Bronchial epithelial cell (primary cell): ENCODE measurements at places on chromosomes 12 and 14.

- DNase-seq: peak; percentile 10
Observed at GRCh38 chr14:32200368-32201192, 1.3 kb upstream of the RNU6-7 start.

DNA sequence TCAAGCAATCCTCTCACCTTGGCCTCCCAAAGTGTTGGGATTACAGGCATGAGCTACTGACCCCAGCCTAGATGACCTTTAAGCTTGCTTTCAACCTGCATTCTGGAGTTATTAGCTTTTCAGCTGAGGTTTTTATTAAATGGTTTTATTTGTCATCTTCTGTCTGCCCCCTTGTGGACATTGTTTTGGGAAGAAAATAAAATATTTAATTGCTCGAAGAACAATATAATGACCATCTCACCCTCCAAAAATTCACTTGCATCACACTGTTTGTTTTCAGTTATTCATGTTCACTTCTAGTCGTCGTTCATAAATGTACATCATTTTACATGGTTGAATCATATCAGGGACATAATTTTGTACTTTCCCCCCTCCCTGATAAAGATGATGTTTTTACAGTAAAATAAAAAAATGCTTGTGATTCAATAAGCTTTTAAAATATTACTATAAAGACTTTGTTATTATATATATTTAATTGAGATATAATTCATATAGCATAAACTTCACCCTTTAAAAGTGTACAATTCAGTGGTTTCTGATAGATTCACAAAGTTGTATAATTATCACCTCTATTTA, 10.1 kb upstream of the SPATS2 start:
- DNase-seq: peak; percentile 67

DNA sequence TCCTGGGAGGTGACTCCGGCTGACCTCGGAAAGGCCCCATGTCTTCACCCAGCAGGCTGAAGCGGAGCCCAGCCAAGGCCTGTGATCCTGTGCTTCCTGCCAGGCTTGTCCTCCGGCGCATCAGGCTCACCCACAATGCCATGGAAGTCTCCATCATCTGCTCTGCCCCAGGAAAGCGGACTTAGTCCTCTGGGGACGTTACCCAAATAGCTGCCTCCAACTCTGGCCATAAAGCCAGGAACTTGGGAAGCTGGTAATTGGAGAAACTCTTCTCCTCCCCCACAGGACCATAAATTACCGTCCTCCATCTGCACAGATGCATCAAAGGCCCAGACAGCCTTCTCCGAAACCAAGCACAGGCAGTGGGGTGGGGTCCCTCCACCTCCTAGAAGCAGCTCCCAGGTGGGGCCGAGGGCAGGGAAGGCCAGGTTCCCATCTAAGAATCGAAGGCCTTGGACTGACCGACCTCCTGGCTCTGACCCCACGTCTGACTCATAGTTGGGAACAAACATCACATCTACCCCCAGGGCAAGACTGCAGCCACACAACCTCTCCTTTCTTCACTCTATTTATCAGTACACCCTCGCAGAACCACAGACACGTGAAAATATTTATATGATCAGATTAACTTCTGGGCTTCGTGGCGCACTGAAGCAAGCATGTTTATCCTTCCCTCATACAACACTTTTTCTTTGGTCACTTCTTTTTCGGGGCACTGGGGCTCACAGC, 56.4 kb downstream of the PITPNM2 start:
- peak; percentile 45 for DNase-seq

GRCh38 chr12:30630076-30630978, 65.3 kb downstream of the IPO8 start:
- DNase-seq: no peak

- DNase-seq: no peak
Observed at GRCh38 chr12:65937161-65937641, 112.9 kb downstream of the HMGA2 start.

- no peak for DNase-seq
Observed at GRCh38 chr14:49792618-49793017, 24.7 kb downstream of the KLHDC2 start.

- peak; percentile 46 for DNase-seq
Observed at GRCh38 chr12:112353393-112353792, 28.8 kb downstream of the HECTD4 start.

DNA sequence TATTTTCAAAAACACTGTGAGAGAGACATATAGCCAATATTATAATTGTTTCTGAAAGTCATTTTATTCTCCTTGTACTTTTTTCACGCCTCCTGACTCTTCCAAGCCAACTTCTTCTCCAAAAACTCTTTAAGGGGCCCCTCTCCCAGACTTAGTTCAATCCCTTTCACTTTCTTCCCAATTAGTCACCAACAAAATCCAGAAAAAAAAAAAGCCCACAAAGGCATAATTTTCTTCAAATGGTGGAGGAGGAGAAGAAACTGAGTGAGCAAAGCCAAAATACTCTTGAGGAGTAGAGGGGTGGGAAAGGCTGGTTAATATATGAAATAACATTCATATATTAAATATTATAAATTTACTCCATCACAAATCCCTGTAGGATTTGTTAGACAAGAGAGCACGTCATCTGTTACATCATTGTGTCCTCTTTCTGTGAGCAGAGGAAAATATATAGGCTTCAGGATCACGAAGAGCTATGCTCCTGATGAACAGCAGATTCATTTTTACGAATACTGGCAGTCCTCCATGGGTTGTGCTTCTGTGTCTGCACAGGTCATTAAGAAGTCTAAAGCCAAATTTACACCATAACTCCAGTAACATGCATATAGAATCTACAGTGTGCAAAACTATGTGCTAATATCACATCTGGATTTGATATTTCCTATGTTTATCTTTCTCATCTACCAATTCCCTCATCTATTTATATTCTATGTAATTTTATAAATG, 25.9 kb upstream of the NID2 start:
- DNase-seq: no peak

DNA sequence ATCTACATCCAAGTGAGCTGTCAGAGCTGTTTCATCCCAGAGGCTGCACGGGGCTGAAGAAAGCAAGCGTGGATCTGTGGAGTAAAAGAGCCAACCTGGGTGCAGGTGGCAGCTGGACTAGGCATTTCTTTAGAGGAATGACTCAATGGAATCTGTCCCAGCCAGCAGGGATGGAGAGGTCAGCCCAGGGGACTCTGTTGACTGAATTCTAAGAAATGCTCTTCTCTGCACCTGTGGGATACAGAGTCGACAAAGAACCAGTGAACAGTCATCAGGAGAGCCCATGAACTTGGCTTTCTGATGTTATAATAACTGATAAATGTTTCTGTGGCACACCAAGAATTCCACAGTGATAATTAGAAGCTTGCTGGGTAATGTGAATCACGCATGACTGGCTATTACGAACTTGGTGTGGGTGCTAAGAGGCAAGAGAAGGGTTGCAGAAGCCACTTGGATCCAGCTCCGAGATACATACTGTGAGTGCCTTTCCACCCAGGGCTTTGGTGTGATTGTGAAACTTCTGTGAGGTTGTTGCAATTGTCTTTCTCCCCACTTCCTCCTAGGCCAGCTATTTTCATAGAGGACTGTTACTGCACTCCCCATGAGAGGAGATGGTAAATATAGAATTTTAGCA, 16.2 kb downstream of the PYGL start:
- no peak for DNase-seq

DNA sequence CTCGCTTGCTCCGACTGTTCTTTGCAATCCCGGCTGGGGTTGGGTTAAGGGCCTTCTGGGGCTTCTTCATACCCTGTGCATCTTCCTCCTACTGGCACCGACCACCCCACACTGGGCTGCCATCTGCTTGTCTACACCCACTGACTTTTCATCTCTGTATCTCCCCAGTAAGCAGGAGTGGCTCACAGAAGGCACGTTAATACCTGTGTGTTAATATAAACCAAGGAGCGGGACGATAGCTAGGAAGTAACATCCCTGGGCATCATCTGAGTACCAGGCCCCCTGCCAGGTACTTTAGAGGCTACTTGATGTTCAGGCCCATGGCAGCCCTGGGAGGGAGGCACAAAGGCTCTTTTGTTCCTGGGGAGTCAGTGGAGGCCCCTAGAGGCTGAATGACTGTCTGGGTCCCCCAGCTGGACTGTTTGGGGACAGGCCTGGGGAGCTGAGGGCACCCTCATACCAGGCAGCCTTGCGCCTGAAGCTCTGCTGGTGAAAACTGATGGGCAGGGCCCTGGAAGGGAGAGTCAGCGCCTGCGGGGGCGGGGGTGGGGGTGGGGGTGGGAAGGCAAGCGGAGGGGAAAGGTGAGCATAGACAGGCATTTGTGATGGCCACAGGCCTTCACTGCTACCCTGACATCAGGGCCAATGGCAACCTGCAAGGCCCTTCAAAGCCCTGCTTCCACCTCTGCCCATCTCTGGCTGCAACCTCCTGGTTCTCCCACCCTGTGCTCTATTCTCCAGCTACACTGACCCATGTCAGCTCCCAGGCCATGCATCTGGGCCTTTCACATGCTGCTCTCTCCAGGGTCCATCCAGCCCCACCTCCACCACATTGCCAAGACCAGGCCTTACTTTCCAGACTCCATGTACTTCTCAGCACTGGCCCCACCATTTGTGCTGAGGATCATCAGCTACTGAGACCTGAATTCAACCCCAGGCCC, 34.2 kb upstream of the DEGS2 start:
- DNase-seq: no peak

GRCh38 chr12:91866566-91866965, 279.1 kb downstream of the BTG1 start:
- DNase-seq: no peak

DNA sequence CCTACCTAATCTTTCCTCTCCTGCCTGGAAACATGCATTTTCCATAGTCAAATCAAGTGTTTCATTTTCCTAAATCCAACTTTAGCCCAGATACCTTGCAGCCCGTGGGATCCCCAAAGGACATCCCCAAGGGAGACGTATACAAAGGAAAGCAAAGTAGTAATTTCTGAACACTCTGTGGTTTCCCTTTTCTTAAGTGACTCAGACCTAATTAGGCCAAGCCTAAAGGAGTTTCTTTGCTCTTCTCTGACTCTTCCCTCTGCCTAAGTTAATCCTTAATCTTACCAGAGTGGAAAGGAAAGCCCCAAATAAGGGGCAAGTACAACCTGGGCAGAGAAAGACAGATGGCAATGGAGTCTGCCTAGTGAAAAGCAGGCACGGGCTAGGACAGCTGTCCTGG, 250.3 kb downstream of the SPTSSA start:
- peak; percentile 64 for DNase-seq

DNA sequence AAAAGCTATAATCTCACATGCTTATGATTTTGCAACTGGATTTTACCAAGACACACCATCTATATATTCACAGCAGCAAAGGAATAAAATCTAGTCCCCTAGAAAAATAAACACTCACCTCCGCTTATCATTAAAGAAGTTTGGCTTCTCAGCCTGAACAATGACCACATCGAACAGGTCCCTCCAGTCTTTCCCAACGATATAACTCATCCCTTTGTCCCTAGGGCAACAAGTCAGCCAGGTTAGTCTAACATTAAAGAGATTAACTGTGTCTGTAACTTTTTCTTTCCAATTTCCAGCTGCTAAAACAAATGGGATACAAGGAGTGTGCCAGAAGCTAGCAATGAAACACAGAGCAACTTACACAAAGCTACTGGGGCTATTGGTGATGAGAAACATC, 48.0 kb downstream of the NT5DC3 start:
- peak; percentile 27 for DNase-seq

DNA sequence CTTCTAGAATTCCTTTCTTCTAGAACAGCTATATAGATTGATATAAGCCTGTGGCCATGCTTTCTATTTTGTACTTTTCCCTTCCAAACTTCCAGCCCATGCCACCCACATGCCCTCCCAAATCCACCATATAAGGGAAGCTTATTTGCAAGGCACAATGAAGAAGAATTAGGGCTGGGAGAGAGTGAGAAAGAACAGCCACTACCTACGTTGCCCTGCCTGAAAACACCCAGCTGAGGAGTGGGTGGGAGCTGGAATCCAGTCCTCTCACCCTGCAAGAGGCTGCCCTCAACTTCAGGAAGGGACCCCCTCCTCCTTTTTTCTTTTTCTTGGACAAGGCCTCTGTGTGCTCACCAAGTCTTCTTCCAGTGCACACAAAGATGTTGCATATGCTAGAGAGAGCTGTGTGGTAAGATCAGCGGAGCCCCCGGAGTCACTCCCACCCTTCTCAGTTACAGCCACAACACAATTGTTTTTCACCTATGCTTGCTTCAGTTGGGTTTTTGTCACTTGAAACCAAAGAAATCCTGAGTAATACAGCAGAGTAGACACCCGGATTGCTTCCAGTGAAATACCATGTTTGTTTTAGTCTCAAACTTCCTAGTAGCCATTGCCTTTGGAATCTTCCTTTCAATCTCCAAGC, 38.8 kb downstream of the CDKL1 start:
- no peak for DNase-seq

DNA sequence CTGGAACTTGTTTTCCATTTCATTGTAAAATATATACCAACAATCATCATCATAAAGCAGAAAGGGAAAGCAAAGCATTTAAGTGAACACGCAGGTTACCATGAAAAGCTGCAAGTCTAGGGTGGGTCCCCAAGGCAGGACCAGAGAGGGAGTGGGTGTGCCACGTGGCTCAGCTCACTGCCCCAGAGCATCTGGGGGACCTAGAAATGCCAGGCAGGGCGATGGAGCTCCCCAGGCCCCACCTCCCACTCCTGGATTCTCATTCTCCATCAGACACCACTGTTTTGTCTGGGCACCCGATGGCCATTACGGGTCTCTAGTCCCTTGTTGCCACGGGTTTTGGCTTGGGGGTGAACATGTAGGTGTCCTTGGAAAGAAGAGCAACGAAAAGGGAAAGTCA, 34.7 kb downstream of the BCL11B start:
- no peak for DNase-seq

GRCh38 chr14:54567639-54568561, 972 bp downstream of the SAMD4A start:
- peak; percentile 28 for DNase-seq

GRCh38 chr14:73935666-73936065, 14.2 kb downstream of the FAM161B start:
- DNase-seq: peak; percentile 19

GRCh38 chr12:120599672-120600552, 18.7 kb upstream of the POP5 start:
- DNase-seq: no peak

DNA sequence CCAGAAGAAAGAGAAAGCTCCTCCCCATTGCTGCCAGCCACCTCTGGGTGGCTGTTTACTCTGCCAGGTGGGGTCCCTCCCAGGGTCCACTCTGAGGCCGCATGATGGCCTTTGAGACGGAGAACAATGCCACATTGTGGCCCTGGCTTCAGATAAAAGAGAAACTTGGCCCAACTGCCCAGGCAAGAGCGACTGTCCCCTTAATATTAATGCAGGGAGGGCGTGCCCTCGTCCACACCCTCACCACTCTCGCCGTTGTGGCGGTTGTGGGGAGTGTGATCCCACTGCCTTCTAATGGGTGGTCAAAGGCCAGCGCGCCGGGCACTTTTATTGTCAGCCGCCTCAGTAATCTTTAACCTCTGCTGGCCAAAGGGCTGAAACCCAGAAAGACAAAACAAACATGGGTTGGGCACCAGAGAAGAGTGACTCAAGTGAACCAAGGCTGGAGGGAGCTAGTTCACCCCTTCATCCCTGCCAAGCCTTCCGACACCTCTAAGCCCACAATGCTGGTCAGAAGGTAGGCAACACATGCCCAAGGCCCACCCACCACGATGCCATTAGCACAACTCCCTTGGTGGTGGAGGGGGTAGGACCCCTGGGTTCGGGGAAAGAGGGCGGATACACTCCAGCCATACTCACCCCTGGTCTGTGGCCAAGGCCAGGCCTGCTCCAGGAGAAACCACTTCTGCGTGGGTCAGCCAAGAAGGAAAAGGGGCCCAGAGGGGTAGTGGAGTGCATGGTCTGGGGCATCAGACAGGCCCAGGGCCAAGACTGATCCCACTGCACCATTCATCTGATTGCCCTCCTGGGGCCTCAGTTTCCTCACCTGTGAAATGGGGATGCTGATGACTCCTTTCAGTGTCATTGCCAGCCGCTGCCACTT, 44.5 kb upstream of the BCL11B start:
- no peak for DNase-seq
